ENCODE measurements at places on chromosomes 4 and X.
A peak's percentile ranks its signal among the peaks of the same experiment; 100 is the strongest.

DNA sequence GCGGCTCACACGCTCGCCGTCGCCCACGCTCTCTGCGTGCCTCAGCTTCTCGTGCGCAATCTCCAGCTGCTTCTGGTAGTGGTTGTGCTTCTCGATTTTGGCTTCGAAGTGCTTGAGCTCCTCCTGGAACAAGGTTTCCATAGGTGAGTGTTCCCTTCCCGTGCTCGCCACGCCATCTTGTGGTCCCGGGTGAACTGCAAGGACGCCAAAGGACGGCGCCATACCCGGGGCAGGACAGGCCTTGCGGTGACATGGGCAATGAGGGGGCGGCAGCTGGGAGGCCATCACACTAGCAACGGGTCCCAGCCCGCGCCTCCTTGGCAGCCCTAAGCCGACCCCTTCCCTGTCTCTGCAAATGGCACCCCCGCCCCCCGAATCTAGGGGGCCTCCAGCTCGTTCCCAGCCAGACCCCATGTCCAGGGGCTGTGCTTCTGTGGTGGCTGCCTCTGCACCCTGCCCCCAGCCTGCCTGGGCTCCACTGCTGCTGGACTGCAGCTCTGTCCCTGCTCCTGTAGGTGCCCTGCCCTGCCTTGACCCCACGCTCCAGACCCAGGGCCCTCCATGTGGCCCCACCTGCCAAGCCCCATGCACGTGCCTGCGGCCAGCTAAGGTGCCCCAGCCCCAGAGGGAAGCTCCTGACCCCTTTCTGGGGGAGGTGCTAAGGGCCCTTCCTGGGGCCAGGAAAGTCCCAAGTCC, 17.3 kb downstream of the LRPAP1 start:
- DNase-seq: no peak

DNA sequence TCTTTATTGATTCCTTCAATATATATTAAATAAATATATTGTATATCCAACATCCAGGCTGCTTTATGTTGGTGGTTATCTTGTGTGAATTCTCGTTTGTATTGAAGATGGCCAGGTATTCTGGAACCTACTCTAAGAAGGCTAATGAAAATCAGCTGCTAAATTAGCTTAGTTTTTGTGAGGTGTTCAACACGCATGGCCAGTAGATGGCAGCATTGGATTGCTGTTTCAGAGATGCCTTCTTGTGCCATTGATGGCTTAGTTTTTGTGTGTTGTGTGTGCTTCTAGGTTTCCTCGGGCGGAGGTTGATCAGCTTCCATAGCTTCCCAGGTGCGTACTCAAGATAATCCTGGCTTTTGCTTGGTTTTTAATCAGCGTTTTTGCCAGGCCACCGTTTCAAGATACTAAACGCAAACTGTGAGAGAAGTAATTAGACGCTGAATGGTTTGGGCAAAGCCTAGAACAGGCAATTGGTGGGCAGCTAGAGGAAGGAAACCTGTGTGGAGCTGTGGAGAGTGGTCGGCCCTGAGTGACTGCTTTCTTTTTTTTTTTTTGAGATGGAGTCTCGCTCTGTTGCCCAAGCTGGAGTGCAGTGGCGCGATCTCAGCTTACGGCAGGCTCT, 15.1 kb downstream of the NOCT start:
- peak; percentile 57 for DNase-seq

GRCh38 chrX:40281336-40282005, 183.7 kb upstream of the BCOR start:
- no peak for DNase-seq

GRCh38 chr4:3526456-3526855, 5.8 kb downstream of the LRPAP1 start:
- DNase-seq: no peak

- no peak for DNase-seq
Observed at GRCh38 chrX:11187001-11187400, 75.9 kb downstream of the HCCS start.

DNA sequence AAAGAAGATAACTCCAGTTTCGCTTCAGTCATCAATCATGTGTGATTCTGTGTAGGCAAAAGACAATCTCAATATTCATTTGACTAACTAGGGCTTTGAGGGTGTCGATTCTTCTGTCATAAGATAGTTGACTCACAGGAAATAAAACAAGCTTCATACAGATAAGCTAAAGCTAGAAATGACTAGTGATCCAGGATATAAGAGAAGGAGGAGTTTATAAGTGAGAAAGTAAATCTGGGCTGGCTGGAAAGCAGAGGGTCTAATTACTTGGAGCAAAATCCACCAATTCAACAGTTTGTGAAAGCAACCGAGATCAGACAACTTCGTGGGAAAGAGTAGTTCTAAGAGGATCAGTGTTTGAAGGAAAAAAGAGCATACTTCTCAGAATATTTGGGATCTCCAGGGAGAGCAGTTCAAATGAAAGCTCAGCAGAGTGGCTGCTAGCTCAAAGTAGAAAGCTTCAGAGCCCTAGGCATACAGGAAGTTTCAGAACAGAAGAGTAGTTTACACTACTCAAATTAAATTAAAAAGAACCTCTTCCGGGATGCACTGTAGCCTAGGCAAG, 429.3 kb downstream of the INPP4B start:
- no peak for DNase-seq

DNA sequence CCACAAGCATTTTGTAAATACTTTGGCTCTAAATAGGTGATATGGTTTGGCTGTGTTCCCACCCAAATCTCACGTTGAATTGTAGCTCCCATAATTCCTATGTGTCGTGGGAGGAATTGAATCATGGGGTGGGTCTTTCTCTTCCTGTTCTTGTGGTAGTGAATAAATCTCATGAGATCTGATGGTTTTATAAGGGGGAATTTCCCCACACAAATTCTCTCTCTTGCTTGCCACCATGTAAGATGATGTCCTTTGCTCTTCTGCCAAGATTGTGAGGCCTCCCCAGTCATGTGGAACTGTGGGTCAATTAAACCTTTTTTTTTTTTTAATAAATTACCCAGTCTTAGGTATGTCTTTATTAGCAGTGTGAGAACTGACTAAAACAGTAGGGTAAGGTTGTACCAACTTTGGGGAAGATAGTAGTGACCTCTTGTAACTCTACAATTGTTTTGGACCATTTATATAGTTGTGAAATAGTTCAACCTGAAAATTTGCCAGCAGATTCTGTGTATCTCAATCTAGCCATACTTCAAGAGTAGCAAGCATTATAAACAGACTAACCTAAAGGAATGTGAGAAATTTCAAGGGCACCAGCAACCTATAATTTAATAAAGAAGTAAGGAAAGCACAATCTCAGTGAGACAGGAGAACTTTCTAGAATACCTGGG, 727.8 kb downstream of the GRID2 start:
- DNase-seq: no peak

GRCh38 chr4:183940864-183941263, 35.8 kb downstream of the STOX2 start:
- no peak for DNase-seq

GRCh38 chr4:78691971-78692821, 84.0 kb upstream of the BMP2K start:
- no peak for DNase-seq

GRCh38 chr4:7787067-7787466, 152.6 kb downstream of the AFAP1 start:
- no peak for DNase-seq

DNA sequence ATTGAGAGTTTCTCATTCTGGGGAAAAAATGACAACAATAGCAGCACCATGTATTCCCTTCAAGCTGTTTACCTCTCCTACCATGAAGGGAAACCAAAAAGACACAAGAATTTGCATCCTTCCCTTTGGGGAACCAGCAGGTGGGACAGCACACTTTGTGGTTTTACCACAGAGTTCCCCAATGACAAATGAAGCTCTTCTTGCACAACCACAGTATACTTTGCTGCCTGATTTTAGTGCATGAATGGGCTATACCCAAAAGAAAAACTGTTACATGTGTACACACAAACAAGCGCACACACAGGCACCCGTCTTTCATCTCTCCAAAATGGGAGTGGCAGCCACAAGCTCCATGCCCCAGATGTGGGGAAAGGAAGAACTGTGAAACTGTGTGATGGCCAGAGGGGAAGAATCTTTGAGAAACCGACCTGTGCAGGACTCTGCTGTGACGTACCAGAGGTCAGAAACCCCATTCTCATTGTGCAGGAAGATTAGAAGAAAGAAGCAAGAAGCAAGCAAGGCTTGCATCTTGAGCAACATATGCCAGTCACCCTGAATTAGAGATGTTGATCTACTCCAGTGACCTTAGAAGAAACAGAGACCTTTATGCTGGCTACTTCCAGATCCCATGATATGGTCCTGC, 2.7 kb upstream of the MAML3 start:
- DNase-seq: peak; percentile 15

DNA sequence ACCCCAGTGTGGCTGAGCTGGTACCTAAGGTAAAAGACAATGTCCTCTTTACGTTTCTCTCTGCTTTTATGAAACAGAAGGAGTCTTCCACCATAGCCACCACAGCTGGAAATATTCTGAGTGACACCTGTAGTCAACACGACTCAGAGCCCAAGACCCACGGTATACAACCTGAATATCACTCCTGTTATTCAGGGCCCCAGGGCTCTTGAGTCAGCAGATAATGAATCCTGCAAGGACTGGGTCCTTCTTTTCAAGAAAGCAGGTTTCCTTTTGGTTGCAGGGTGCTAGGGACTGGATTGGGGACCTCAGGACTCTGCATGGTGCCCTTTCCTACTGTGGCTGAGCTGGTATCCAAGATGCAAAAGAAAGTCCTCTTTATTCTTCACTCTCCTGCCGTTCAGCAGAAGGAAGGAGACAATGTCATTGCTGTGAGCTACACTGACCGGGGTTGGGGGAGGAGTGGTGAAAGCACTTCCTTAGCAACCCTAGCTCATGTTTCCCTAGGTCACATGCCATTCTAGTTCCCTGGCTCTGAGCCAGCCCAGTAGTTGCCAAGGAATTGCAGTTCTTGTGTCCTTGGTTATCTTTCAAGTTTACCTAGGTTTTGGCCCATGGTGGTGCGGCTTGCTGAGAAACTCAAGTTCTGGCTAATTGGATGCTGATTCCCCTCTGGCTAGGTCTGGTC, 23.7 kb upstream of the UNC5C start:
- no peak for DNase-seq

- DNase-seq: no peak
Observed at GRCh38 chr4:118999919-119000318, 111.3 kb downstream of the SYNPO2 start.

DNA sequence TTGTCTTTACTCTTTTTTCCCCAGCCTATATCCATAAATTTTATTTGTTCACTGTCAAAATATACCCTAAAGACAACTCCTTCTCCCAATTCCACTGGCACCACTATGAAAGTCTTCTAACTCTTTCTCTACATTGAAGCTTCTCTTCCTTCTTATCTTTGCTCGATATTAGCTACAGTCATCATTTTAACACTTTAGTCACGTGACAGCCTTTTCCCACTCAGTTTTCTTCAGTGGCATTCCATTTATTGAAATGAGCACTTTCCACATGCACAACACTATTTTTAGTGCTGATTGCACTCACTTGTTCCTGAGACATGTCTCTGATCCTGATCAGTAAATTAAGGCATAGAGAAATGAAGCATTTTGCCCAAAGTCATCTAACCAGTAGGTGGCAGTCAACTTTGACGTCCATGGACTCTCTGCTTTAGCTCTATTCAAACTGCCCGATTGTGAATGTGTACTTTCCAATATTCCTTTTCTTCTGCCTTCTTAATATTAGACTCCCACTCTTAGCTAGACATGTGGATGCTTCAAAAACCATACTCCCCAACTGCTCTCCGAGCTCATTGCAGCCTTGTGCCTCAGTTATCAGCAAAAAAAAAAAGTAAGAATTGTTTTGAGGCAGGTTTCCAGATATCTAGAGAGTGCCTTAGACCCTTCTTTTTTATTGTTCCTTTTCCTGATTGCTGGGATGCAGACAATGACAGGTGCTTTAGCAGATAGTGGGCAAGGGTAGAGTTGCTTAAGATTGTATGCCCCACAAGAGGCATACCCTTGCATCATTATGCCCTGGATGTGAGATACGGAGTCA, 394.4 kb upstream of the ADGRL3 start:
- no peak for DNase-seq

GRCh38 chrX:112867570-112867969, 26.9 kb upstream of the AMOT start:
- no peak for DNase-seq

GRCh38 chr4:22824091-22824490, 131.4 kb downstream of the GBA3 start:
- DNase-seq: no peak

- DNase-seq: no peak
Observed at GRCh38 chrX:148492057-148492456, 8.4 kb upstream of the AFF2 start.

DNA sequence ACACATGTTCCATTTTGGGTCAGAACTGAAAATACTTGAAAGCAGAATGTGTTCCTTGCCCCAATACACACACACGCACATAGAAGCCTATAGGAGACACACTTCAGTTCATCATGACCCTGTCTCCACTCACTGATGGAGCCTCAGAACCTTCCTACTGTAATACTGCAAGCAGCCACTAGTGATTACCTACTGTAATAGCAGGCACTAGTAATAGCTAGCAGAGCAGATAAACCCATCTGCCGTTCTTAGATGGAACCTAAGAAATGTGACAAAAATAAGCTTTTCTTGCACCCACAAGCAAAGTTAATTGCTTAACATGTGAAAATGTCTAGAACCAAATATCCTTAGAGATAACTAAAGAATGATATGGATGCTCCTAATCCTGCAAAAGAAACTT, 13.6 kb downstream of the AMTN start:
- no peak for DNase-seq

DNA sequence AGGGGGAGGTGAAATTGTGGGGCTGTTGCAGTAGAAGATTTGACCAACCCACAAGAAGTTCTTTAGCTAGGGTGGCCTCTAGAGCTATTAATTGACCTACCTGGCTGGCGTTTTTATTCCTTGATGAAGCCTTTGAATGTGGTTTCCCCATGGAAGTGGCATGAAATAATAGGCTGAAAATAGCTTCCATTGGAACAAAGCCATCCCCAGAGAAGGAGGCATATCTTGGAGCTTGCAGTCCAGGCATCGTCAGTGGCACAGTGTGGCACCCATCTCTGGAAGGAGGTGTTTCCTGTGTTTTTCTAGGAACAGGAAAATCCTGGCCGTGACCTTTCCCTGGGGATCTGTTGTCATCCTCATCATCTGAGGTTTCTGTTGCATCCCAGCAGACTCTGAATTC, 96.3 kb upstream of the WDR1 start:
- no peak for DNase-seq
